ENCODE measurements at places on chromosomes 5 and 9. TPM values are rescaled to one million over a fixed set of nuclear protein-coding genes. Genes with fewer than 3 reads are reported as not detected.
A peak's percentile ranks its signal among the peaks of the same experiment; 100 is the strongest.

PCDHB15 gene
- total RNA-seq: 0.28 TPM

DNA sequence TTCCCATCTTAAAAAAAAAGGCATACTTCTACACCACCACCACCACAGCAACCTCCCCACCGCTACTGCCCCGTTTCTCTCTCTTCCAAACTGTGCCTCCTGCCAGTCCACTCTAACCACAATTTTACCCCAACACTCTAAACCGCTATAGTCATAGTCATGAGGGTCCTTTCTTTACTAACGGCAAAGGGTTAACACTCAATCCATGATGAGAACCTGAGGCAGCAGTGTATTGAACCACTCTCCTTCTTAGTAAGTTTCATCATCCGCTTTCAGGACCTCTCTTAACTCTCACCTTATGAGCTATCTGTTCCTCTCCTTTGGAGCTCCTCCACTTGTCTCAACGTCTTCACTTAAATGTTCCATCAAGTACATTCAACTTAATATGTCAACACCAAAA, 34.0 kb downstream of the IDNK start:
- H3K27ac ChIP-seq: no peak overlapping the region
- no peak overlapping the region for H3K4me3 ChIP-seq
- no peaks in the 10 kb centered on the region for H3K4me1 ChIP-seq
- no peak for DNase-seq

GRCh38 chr5:32949286-32949970, 238.3 kb downstream of the NPR3 start:
- no peaks in the 10 kb centered on the region for H3K4me1 ChIP-seq
- no peak overlapping the region for H3K4me3 ChIP-seq
- DNase-seq: no peak
- H3K36me3 ChIP-seq: no peaks in the 10 kb centered on the region

GRCh38 chr5:144040615-144041305, 129.7 kb downstream of the YIPF5 start:
- no peaks in the 10 kb centered on the region for H3K4me1 ChIP-seq
- no peak overlapping the region for H3K27ac ChIP-seq
- H3K36me3 ChIP-seq: no peaks in the 10 kb centered on the region

SPINK1 gene
- total RNA-seq: not detected

DNA sequence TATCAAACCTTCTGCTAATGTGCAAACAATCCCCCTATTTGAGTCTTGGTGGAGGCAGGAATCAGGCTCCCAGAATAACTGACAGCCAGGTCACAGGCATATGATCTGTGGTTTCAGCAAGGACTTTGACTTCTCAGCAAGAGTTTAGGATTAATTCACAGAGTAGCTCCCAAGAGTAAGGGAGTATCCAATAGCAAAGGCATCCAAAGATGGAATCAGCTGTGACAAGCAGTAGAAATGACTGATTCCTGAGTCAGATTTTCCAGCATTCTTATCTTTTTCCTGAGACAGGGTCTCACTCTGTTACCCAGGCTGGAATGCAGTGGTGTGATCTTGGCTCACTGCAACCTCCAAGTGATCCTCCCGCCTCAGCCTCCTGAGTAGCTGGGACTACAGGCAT, 108.3 kb downstream of the EPB41L4A start:
- no peak overlapping the region for H3K27ac ChIP-seq
- H3K4me1 ChIP-seq: no peaks in the 10 kb centered on the region
- H3K4me3 ChIP-seq: no peak overlapping the region
- DNase-seq: no peak

DNA sequence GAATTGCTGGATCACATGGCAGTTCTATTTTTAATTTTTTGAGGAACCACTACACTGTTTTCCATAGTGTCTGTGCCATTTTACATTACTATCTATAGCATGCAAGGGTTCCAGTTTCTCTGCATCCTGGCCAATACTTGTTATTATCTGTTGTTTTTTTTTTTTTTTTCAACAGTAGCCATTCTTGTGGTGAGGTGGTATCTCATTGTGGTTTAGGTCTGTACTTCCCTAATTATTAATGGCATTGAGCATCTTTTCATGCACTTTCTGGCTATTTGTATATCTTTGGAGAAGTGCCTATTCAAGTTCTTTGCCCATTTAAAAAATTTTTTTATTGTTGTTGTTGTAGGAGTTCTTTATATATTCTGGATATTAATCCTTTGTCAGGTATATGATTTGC, 97.7 kb downstream of the GDNF start:
- no peaks in the 10 kb centered on the region for H3K27me3 ChIP-seq
- H3K36me3 ChIP-seq: peaks cover 4% of the 10 kb centered on the region
- DNase-seq: no peak
- H3K4me1 ChIP-seq: peaks cover 18% of the 10 kb centered on the region
- H3K4me3 ChIP-seq: no peak overlapping the region

ZNF454 gene
- total RNA-seq: under 0.01 TPM

- H3K36me3 ChIP-seq: no peaks in the 10 kb centered on the region
- peak; percentile 1 for DNase-seq
- no peak overlapping the region for H3K27ac ChIP-seq
- 0 out of 2 replicates have a peak, but pooled peaks cover 1% of the 10 kb centered on the region for H3K27me3 ChIP-seq
Measured at GRCh38 chr5:121870489-121870888, 18.8 kb downstream of the FTMT start.

GBGT1 gene
- total RNA-seq: 1.8 TPM

DNA sequence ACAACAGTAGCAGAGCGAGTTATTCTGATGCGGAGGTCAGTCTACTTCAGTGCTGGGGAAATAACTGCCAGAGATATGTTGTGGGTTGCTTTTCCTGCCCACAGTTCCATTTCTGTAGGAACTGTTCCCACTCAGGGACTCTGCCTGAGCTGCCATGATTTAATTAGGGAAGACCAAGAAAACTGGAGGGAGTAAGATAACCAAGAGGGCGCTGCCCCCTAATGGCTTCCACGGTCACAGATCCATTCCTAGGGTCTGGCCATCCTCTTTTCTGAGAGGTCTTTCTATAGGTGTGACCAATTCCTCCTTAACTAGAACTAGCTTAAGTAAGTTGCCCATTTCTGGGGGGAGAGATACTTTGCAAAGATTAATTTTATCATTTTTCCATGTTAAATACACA, 125.9 kb downstream of the APBA1 start:
- peak; percentile 25 for DNase-seq
- no peak overlapping the region for H3K4me3 ChIP-seq
- H3K27me3 ChIP-seq: no peaks in the 10 kb centered on the region
- H3K27ac ChIP-seq: no peak overlapping the region
- H3K36me3 ChIP-seq: no peaks in the 10 kb centered on the region
